Stimulated activated CD4-positive, alpha-beta T cell treated with anti-CD3 and anti-CD28 coated beads, TNF-alpha, amount 100 ng/mL, for 4 hours (primary cell): ENCODE measurements at places on chromosomes 12 and 14.

GRCh38 chr14:23633160-23633701 is 2.9 kb upstream of the DHRS2 start:
- no peak for DNase-seq

GRCh38 chr12:58463051-58463450 is 457.3 kb downstream of the LRIG3 start:
- DNase-seq: no peak

- DNase-seq: no peak
Observed at GRCh38 chr12:3755898-3756297, 3.0 kb upstream of the CRACR2A start.

DNA sequence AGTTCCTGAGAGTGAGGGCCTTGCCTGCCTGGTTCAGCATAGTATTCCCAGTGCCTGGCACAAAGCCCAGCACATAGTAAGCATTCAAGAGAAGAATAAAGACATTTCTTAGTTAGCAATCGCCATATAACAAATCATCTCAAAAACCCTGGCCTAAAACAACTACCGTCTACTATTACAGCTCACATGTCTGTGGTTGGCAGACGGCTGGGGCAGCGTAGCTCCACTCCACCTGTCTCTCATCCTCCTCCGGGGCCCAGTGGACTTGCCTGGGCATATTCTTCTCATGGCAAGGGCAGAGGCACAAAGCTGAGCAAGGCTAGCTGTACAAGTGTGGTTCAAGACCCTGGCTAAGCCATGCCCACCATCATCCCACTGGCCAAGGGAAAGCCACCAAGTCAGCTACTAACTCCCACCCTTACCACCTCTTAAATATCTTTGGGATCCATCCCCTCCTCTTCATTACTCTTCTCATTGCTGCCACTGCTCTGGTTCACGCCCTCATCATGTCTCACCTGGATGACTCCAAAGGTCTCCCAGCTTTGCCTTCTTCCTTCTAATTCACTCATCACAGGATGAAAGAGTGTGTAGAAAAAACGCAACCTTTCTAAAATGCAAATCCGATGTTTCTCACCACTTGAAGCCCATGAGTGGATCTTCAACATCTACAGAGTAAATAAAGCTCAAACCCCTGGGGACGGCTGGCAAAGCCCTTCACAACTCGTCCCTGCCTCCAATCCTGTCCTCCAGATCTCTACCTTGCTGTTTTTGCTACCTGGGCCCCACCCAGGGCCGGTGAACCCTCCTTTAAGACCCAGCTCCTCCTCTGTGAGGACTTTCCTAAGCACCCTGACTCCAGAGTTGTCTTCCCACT is 10.4 kb downstream of the TMEM229B start:
- DNase-seq: no peak

DNA sequence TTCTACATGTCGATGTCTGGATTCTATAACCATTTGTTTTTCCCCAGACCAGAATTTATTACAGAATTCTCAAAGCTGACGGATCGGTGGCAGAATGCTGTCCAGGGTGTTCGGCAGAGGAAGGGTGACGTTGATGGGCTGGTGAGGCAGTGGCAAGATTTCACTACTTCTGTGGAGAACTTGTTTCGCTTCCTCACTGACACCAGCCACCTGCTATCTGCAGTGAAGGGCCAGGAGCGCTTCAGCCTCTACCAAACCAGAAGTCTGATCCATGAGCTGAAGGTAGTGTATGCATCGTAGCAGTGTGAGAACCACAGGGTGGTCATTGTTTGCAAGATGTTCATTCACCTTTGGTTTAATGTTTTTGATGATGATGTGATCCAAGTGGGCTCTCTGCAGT is 124.0 kb downstream of the ESR2 start:
- DNase-seq: no peak

- no peak for DNase-seq
Observed at GRCh38 chr12:108752387-108752786, 21.1 kb upstream of the CORO1C start.

DNA sequence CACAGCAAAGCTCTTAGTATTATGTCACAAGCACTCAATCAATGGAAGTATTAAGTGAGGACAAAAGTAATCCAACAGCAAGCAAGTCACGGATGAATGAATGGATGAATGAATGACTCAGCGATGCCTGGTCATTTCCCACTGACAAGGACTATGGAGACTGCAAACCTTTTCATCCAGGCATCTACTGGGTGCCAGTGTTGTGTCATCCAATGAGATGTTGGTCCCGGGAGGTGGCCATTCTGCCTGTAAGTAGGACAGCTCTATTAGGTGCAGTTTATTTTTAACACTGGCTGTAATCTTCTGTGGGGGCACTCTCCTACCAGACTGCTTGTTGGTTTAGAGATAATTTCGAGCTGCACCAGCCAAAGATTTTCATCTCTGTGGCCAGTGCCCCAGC is 39.4 kb downstream of the STAB2 start:
- DNase-seq: no peak

DNA sequence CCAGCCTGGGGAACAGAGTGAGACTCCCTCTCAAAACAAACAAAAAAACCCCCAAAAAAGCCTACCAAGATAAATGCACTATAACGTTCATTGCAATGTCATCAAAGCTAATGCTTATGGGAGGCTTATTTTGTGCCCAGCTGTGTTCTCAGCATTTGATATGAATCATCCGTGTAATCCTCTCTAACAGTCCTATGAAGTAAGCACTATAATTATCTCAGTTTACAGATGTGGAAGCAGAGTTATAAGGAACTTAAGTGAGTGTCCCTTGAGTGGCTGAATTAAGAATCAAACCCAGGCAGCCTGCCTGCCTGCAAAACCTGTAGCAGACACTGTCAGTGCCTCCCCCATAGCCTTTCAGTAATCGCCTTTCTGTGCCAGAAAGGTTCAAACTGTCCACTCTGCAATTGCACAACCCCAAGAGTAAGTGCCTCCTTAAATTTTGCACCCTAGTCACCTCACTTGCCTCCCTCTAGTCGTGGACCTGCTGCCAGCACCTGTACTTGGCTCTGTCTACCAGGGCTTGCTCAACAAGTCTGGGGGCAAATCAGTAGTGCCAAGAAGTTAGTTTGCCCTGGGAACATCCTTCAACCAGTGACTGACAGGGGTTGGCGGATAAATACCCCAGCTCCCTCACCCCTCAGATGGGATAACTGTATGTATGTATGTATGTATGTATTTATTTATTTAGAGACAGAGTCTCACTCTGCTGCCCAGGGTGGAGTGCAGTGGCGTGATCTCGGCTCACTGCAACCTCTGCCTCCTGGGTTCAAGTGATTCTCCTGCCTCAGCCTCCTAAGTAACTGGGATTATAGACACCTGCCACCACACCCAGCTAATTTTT is 23.8 kb upstream of the PPP1CC start:
- DNase-seq: no peak

DNA sequence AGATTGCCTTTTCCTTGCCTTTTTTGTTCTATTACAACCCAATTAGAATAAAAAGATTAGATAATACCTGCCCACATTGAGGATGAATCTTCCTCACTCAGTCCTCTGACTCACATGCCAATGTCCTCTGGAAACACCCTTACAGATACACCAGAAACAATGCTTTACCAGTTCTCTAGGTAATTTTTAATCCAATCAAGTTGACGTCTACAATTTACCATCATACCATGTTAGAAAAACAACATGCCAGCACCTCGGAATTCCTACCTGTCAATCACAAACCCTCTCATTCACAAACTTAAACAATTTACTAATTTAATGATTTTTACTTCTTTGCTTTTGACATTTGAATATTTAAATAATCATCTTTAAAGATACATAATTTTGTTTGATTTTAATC is 953.8 kb downstream of the TRHDE start:
- DNase-seq: no peak

DNA sequence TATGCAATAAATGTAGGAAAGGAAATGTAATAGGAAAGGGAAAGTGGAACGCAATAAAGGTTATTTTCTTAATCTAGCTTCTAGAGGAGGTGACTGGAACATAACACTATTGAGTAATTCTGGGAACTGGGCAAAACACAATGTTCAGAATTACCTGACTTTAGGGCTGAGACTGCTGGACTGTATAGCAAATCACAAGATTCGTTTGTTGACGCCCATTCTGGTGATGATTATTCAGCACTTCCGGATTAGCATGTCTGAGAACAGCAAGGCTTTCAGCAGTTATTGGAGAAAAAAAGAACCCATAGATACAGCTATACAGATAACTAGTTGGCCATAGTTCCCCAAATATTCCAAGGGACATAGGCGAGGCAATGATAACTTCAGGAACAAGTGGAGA is 2.3 kb upstream of the KLRD1 start:
- DNase-seq: no peak

DNA sequence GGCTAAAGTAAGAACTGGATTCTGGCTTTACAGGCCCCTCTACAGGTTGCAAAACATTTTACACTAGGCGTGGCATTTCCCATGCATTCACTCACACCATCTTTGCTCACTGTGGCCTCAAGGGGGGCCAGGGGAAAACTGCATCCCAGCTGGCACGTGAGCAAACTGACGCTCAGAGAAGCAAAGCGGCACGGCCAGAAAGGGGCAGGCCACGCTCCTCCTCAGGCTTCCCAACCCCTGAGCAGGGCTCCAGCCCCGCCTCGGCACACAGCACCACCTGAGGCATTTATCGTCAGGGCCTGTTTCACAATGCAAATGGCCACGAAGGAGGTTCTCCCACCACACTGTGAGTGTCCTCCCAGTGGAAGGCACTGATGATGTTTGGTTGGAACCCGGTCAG is 90.8 kb downstream of the BCL11B start:
- no peak for DNase-seq

DNA sequence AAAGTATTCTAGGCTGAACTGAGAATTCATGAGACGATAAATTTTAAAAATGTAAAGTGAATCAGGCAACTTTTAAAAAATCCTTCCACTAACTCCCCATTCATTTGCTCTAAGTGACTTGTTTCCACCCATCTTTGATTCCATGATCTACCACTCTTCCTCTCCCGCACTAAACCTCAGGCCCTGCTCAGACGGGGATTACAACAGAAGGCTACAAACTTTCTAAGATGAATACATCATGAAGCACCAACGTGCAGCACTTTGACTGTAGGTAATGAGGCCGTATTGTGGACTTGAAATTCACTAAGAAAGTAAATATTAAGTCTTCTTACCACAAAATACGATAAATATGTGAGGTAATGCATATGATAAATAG is 30.0 kb downstream of the TMEM132D start:
- no peak for DNase-seq

- DNase-seq: no peak
Observed at GRCh38 chr12:90961154-90961553, 6.2 kb upstream of the CCER1 start.

DNA sequence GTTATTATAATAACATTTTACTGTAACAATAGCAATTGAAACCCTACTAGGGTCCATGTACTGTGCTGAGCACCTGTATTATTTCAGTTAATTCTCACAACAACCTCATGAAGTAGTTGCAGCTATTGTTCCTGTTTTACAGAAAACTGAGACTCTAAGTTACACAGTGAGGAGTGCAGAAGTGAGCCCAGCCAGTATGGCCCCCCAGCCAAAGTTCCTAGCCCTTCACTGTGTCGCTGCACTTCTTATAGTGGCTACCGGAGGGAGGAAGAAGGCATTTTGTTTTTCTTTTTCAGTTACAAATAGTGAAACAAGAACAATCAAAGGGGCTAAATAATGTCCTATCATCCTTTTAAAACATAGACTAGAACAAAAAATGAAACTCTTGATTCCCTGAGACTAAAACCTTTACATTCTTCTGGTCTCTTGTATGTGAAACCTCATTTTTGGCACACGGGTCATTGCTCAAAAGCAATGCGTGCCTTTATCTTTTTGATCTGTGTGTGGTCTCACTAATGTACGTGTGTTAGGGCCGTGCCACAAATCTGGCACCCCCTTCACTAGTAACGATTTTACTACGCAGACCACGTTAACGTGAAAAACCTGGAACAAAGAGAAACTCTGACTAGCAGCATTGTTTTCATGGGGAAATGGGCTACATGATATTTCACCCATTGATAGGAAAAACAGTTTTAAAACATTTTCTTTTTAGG is 88.7 kb downstream of the LLPH start:
- DNase-seq: no peak

DNA sequence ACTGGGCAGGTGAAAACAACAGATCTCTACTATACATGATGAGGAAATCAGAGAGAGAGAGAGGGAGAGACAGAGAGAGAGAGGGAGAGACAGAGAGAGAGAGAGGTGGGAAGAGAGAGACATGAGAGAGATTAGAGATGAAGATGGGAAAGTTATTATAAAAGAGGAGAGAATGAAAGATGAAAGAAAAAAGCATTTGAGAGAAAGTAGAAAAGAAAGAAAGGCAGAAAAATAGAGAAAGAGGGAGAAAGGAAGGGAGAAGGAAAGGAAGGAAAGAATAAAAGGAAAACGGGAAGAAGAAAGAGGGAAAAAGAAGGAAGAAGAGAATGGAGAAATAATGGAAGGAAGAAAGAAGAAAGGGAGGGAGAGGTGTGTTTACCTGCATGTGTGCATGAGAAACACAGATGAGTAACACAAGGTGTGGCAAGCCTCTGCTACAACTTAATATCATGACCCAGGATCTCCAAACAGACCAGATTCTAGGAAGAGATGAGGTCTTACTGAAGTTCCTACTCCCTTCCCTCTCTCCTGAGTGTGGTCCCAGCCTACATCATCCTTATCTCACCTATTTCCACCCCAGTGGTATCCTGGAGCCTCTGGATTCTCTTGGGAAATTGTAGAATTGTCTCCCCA is 176.3 kb downstream of the C12orf75 start:
- DNase-seq: no peak

DNA sequence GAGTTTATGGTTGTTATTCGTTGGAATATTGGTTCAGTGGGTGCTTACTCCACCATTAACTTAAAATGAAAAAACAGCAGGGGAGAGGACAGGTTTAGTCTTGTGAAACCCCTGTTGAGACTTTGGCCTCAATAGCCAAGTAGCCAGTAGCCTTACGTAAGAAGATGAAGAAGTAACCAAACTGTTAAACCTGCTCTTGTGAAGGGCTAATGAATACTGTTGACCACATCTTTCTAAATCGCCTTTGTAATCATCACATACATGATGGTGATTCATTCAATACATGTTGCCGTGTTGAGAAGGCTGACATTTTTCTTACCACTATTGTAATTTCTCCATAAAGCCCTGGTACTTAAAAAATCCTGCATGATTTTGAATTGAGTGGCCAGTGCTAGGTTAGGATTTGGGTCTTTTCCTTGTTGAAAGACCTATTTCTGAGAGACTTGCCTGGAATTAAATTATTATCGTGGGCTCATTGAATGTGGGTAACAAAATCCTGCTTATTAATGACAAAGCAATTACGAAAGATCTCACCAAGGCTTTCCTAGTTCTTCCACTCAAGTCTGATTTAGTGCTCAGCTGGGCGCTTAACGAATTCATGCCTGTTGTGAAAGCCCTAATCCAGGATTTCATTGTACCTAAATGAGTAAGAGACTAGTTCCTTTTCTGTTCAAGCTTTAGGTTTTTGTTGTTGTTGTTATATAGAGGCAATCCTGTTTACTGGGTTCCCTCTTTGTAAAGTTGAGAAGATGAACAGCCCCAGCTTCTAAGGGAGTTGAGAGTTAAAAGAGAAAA is 333.1 kb downstream of the FUT8 start:
- DNase-seq: no peak

DNA sequence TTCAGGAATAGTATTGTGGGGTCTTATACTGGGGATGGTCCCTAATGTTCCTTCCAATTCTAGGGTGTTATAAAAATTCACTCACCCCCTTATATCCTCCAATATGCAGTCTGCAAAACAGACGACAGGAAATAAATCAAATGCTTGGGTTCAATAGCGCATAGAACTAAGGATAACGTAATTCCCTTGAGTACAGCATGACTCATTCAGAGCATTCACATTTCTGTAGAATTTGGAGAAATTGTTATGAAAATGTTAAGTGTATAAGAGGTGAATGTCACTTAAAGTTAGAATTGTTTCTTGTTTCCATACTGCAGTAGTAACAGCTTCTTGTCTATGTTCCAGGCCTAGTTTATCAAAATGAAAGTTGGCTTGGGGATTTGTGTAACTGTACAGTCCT is 271.4 kb downstream of the RPS29 start:
- DNase-seq: no peak
